Activated CD4-positive, alpha-beta T cell treated with anti-CD3 and anti-CD28 coated beads for 1 hour (primary cell): ENCODE measurements at places on chromosomes 1 and 21.

- no peak for DNase-seq
Measured at GRCh38 chr1:45016767-45017166, 4.7 kb downstream of the UROD start.

DNA sequence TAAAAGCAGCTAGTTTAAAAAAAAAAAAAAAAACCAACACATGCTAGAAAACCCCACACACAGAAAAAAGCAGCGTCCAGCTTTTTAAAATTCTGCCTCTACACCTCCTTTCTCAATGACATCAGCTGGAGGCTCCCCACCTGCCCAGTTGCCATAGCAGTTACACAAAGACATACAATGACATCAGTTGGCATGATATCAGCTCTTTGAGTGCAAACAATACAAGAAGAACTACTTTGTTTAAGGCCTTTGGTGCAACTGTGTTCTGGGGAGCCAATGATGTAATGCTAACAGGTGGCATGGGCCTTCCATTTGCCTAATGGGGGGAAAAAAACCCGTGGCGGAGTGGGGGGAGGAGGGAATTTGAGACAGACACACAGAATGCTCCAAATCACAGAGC lies 32.9 kb downstream of the DUSP10 start:
- peak; percentile 19 for DNase-seq

DNA sequence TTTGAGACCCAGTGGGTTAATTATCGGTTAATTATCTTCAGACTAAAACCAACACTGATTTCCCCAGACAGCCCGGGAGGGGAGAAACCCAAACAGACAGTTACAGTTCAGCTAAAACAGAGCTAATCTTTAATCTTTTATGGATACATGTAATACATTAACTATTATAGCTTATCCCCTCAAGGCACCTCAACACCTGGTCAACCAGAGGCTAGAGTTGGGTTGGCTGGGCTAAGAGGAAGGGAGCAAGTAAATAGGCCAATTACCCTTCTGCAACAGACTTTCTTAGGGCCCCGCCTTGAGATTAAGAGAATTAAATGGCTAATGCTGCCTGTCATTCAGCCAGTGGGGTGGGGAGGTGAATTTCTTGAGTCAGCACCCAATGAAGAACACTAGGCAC lies 6.6 kb upstream of the MED18 start:
- DNase-seq: no peak

DNA sequence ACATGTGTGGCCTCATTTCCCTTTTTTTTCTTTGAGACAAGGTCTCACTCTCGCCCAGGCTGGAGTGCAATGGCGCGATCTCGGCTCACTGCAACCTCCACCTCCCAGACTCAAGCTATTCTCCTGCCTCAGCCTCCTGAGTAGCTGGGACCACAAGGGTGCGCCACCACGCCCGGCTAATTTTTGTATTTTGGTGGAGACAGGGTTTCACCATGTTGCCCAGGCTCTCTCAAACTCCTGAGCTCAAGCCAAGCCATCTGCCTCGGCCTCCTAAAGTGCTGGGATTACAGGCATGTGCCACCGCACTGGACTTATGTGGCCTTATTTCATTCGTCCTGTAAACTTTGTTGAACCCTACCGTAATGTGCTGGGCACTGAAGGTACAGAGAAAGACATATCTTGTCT lies 569 bp upstream of the WARS2 start:
- DNase-seq: no peak

DNA sequence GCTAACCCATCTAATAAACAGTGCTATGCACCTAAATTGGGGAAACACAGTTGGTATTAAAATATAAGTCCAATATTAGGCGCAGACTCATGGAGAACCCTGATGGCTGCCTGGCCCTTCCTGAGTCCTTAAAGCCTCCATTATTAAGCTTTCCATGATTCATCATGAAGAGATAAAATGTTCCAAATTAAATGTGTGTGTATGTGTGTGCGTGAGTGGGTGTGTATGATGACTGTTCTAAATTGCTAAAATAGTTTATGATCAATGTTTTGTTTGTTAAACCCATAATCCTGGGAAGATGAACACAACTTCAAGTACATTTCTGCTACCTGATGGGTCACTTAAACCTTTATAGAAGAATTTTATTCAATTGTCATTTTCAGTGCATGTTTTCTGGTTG lies 6.3 kb upstream of the RBBP5 start:
- DNase-seq: no peak

GRCh38 chr1:15231714-15232201 lies 15.3 kb upstream of the FHAD1 start:
- no peak for DNase-seq

DNA sequence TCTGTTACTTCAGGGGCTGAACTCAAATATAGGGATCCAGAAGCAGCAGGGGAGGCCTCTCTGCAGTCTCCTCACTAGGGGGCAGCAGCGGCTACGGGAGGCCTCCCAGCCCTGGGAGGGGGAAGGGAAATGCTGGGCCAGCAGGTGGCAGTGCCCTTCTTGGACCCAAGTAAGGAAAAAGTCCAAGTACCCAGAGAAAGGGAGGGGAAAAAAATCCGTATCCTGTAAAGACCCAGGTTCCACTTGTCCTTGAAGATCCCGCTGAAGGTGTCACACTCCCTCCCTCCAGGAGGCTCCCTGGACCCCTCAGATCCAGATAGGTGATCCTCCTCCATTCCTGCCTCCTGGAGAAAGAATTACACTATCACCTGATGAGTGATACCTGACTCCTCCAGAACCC lies 14.1 kb upstream of the NUAK2 start:
- peak; percentile 64 for DNase-seq

DNA sequence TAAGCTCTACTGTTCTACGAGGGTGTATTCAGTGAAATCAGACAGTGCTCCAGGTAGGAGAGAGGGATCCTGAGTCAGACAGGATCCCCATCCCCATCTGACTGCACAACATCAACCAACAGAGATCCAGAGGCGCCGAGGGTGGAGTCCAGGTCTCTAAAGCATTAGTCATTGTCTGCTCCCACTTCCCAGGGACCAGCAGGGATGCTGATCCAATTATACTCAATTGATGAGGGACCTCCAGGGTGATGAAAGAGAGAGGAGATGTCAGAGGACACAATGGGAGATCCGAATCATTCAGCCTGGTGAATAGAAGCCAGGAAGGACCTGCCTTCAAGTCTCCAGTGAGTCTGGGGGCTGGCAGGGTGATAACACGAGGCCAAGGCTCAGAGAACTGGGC lies 39.5 kb upstream of the STMN1 start:
- no peak for DNase-seq

GRCh38 chr1:7670334-7671145 lies 100.6 kb upstream of the VAMP3 start:
- no peak for DNase-seq

DNA sequence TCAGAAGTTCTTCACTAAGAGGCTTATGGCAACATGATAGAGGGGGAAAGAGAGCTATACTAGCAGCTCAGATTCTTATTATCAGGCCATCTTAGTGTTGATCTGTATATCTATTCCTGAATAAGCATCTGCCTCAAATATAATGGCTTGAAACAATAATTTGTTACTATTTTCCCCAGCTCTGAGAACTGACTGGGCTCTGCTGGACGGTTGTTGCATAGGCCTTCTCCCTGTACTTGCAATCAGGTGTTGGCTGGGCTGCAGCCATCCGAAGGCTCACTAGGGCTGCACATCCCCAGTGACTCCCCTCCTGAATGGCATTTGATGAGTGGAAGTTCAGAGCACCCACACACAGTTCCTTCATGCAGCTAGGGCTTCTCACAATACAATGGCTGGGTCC lies 116.0 kb downstream of the PROX1 start:
- no peak for DNase-seq

DNA sequence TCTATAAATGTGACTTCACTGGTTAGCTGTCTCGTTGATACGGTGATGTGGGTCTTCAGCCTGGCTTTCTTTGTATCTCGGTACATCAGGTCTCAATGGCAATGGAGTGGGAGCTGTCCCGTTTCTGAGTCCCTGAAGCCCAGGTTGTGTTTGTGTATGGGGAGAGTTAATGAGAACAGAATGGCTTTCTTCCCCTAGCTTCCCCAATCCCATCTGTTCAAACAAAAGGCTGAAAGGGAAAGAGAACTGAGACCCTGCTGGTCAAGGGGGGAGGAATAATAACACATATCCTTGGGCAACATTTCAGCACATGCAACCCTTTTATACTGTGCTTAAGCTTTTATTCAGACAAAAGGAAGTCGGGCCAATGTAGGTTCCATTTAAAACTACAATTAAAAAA lies 28.4 kb upstream of the CASQ2 start:
- no peak for DNase-seq

DNA sequence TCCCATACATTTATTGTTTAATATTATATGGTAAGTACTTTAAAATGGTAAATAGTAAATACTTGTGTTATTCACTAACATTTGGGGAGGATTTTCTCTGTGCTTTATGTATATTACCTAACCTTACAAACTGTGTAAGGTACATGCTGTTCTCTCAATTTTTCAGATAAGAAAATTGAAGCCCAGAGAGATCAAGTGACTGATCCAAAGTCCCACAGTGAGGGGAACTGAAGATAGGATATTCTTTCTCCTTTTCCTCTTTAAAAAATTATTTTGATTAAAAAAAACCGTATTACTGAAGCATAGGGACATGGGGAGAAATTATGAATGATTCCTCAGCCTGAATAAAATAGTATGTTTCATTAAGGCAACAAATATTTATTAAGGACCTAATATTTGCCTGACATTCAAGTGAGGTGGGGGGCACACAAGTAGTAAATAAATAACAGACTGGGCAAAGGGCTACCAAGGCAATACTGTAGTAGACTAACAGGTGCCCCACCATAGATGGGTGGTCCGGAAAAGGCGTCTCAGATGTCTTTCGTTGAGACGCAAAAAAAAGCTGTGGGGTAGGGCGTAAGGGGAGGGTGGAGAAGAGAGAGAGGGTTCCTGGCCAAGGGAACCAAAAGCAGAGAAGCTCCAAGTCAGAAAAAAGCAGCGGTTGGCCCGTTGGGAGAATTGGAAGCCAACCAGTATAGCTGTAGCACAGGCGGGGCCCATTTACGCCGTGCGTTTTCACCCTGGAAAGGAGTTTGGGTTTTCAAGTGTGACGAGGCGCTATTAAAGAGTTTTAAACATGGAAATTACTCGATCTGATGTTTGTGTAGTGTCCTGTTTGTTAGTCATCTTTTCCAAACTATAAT lies 944 bp upstream of the AGO3 start:
- DNase-seq: peak; percentile 17

- no peak for DNase-seq
Measured at GRCh38 chr1:40901886-40902852, 40.0 kb upstream of the CITED4 start.

DNA sequence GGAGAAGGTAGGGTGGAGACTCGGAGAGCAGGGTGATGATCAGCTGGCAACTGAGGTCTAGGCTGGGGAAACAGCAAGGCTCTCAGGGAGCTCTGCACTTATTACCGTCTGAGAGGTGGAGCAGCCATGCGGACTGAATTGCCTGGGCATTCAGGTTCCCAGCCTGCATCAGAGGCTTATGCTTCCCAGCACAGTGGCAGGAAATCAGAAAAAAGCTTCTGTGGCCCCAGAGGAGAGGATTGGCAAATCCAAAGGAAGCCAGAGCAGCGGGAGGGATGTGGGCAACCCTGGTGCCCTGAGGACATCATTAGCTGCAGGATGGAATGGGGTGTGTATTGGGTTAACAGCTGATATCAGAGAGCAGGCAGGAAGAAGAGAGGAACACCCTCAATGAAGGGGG lies 374.1 kb upstream of the POU3F1 start:
- DNase-seq: no peak

DNA sequence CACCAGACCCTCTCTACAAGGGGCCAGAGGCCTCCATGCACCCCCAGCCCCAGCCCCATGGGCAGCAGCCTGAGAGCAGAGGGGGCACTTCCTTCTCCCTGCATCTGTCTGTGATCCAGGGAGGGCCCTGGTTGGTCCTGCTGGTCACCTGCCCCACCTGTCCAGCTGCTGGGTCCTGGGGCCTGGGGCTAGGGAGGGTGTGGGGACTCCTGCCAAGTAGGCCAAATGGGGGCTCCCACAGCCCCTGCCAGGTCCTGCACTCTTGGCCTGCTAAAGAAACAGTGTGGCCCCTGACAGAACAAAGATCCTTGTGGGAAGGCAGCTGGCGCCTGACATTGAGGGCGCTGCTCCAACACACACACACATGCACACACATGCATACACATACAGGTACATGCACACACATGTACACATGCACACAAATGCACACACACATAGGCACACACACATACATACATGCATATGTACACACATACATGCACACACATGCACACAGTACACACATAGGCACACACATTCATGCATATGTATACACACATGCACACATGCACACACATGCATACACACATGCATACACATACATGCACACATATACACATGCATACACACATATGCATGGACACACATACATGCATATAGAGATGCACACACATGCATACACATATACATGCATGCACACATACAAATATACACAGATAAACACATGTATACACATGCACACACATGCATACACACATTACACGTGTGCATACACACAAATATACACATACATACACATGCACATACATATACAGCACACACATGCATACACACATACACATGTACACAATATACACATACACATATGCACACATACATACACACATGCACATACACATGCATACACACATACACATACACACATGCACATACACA lies 49.9 kb downstream of the TRPM2 start:
- no peak for DNase-seq

GRCh38 chr1:162235241-162235800 lies 141.3 kb downstream of the SPATA46 start:
- DNase-seq: no peak

DNA sequence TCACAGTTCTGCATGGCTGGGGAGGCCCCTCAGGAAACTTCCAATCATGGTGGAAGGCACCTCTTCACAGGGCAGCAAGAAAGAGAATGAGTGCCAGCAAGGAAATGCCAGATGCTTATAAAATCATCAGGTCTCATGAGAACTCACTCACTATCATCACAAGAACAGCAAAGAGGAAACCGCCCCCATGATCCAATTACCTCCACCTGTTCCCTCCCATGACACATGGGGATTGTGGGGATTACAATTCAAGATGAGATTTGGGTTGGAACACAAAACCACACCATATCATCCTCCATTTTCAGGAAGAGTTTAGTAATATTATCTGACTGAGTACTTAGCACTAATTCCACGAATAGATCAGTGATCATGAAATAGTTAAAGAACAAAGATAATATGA lies 244.2 kb downstream of the LMO4 start:
- no peak for DNase-seq

DNA sequence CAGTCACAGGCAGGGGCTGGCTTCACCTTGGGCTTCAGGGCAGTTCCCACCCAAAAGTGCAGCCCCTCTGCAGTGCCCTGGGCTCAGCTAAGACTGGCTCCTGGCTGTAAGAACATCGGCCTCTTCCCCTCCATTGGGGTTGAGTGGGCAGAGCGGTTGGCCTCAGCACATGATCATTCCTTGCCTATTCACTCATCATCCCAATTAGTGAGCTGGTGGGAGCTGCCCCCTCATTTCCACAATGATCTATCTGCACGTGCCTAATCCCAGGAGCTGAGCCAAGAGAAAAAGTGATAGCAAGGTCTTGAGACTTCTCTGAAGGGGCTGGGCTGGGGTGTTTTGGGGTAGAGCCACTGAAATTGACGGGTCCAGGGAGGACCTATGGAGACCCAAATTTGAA lies 133.6 kb downstream of the SYF2 start:
- DNase-seq: no peak
